IPS-NIHi11 (cell line): ENCODE measurements at places on chromosomes 5 and 9.

GRCh38 chr5:122844910-122845228 is 544 bp upstream of the SNX24 start:
- peak; percentile 31 for DNase-seq

DNA sequence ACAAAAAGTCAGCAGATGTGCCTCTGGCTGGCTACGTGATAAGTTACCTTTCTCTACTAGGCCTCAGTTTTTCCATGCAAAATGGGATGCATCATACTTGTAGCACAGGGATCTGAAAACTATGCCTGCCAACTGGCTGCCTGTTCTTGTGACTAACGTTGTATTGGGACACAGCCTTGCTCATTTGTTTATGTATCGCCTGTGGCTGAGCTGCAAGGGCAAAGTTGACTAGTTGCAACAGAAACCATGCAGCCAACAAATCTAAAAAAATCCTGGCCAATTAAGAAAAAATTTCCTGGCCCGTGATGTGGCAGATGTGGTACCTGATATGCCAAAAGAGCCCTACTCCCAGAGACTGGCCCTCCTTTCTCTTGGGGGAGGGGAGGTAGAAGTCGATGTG is 131.3 kb downstream of the SEC61B start:
- DNase-seq: no peak

GRCh38 chr5:151254556-151254955 is 1.6 kb downstream of the GM2A start:
- no peak for DNase-seq

- DNase-seq: no peak
Observed at GRCh38 chr5:3320317-3320875, 275.2 kb upstream of the IRX1 start.

- no peak for DNase-seq
Observed at GRCh38 chr9:135289081-135289491, 190.5 kb upstream of the PPP1R26 start.

GRCh38 chr5:79269733-79270166 is 33.8 kb downstream of the JMY start:
- DNase-seq: no peak

DNA sequence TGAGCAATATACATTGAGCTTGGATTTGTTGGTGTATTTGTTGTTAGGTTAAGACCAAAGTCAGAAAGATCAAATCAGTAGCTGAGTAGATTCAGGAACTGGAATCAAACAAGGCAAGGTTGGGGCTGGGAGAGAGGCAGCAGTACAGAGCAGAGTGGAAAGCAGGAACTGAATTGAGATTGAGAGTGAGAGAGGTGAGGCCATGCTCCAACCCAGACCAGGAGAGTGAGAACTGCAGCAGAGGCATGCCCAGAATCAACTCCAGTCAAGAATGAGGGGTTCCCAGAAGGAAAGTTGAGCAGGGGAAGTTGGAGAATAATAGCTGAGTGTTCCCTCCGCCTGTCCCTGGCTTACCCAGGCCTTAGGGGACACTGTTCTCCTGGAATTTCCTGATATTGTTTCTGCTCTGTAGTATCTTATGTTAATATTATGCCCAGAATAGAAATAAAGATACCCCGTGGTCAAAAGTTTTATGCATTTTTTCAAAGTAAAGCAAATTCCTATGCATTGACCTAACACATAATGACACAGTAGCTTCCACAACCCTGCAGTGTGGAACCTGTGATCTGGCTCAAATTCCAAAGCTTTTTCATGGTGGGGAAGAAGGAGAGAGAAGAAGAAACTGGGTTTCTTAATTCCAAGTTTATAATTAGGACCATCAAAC is 82.7 kb downstream of the SV2C start:
- no peak for DNase-seq

DNA sequence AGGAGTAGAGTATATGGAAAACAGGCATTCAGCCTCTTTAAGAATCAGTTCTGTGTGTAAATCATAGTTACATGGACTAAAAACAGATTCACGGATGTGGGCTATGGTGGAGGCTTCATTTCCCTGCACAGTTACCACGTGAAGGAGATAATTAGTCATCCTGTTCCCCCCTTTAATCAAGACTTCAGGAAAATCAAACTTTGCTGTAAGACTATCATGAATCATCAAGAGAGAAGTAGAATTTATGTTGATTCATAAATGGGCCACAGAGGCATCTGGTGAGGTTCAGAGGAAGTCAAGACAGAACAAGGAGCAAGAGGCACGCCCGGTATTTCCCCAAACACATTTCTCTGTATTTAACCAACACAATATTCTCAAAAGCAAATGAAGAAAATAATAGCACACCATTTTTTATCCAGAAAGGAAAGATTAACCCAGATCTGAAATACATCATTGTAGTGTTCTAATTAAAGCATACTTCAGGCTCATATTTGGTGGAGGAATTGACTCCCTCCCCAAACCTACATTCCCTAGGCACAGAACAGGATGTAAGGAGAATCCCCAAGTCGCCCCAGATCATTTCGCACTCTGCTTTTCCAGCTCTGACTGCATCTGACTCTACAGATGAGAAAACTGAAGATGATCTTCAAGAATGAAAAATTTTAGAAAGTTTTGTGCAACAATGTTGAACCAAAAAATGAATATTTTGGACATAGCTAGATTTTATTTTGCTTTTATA is 175.8 kb upstream of the GAS1 start:
- DNase-seq: no peak

GRCh38 chr5:133440467-133441115 is 171.8 kb downstream of the FSTL4 start:
- no peak for DNase-seq

GRCh38 chr9:104921067-104921741 is 6.8 kb downstream of the ABCA1 start:
- no peak for DNase-seq

GRCh38 chr9:32399110-32399815 is 14.8 kb downstream of the ACO1 start:
- no peak for DNase-seq

DNA sequence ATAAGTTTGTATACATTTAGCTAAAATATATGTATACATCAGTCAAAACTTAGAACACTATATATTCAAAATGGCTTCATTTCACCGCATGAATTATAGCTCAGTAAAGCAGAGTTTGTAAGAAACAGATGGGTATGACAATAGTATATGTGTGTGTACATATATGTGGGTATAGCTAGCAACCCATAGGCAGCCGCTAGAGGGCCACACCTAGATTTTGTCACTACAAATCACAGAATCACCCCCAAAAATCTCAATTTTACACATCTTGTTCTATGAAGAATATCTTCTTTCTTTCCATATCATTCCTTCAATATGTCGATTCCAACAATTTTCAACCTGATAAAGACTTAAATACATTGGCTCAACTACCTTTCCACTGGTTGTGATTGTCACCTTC is 357.8 kb upstream of the CCNG1 start:
- no peak for DNase-seq

DNA sequence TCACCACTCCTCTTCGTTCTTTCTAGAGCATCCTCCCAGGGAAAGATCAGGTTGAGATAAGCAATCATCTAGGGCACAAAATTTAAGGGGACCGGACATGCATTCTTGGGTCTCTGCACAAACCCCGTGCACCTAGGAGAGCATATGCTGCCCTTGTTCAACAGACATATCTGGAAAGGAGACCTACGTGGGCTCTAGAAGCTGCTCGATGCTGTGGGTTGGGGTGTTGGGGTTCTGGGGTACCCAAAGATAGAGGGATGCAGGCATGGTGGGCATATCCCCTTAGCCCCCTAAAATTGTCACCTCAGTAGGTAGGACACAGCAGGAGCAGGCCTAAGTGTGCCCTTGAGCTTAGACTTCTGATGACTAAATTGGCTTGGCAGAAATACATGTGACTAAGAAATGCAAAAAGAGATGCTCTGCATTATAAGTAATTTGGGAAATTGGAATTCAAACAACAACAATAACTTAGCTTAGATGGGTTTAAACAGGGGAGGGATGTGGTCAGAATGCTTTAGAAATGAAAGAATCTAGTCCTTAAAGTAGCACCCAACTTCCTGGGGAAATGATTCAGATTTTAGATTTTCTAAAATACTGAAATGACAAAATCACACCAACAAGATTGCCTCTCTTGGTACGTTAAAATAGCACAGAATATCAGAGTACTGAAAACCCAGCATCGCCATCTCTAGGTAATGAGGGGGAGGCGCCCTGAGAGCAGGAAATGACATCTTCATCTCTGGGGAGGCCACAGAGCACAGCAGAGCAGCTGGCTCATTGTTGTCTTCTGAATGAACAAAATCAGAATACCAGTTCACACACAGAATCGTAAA is 172.3 kb downstream of the GNA14 start:
- DNase-seq: peak; percentile 31

DNA sequence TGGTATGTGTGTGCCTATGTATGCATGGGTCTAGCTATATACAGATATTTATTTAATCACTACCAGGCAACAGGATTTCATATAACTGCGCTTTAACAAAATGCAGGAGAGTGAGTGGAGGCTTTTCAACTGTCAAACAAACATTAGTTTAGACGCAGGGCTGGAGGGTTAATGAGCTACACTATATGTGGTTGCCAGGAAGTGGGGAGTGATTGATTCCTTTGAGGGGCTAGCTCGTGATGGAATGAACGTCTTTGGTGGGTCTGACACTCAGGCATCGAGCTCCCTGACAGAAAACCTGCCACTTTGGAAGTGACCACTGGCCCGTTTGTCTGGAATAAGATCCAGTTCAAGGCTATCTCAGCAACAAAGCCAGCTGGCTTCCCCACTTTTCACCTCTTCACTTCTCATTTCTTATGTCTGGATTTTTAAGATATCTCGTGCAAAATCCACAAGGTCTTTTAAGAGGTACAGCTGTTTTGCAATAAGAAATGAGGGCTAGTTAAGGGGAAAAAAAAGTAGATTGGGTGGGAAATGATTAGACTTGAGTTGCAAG is 78.0 kb downstream of the CFAP77 start:
- no peak for DNase-seq

- DNase-seq: no peak
Observed at GRCh38 chr9:8297047-8297446, 497.5 kb upstream of the DMAC1 start.

- DNase-seq: peak; percentile 30
Observed at GRCh38 chr5:173202266-173202875, 32.6 kb downstream of the NKX2-5 start.
